Activated T-helper 2 cell treated with anti-CD3 and anti-CD28 coated beads, Interferon-gamma antibody, Interleukin-2, Interleukin-4, amounts not matched to agents 10 μg/mL and 5 μg/mL and 100 μg/mL, durations not matched to agents 14 hours and 24 hours and 36 hours (primary cell): ENCODE measurements at places on chromosomes 12 and 14.

GRCh38 chr12:28974166-28974565 is 174.9 kb upstream of the FAR2 start:
- no peak overlapping the region for H3K4me3 ChIP-seq
- H3K27me3 ChIP-seq = no peaks in the 10 kb centered on the region
- no peaks in the 10 kb centered on the region for H3K4me1 ChIP-seq
- DNase-seq = no peak

GRCh38 chr14:51448831-51449670 is 202.7 kb upstream of the FRMD6 start:
- H3K4me3 ChIP-seq = no peak overlapping the region
- no peak overlapping the region for H3K27ac ChIP-seq
- no peaks in the 10 kb centered on the region for H3K36me3 ChIP-seq
- DNase-seq = no peak
- no peaks in the 10 kb centered on the region for H3K27me3 ChIP-seq

DNA sequence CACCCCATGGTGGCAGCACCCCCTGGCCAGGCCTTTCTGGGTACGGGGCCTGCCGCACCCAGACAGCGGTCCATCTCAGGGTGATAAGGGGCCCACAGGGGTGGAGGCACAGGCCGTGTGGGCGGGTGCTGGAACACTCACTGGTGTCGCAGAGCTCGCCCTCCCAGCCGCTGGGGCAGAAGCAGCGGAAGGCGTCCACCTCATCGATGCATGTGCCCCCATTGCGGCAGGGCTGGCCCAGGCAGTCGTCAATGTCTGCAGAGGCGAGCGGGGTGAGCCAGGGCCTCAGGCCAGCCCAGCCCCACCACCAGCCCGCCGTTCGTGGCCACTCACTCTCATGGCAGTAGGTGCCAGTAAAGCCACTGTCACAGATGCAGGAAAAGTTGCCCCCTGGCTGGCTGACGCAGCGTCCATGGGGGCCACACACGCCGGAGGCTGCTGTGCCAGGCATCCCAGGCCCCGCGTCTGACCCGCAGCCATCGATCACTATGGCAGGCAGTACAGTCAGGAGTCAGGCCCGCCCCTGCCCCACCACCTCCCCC is 19.9 kb downstream of the JAG2 start:
- no peak for DNase-seq
- H3K4me1 ChIP-seq = no peaks in the 10 kb centered on the region
- no peaks in the 10 kb centered on the region for H3K27me3 ChIP-seq
- H3K4me3 ChIP-seq = no peak overlapping the region
- H3K36me3 ChIP-seq = no peaks in the 10 kb centered on the region

GRCh38 chr14:81516986-81517797 is 16.5 kb downstream of the SEL1L start:
- H3K36me3 ChIP-seq = peaks cover 69% of the 10 kb centered on the region
- no peaks in the 10 kb centered on the region for H3K27me3 ChIP-seq
- H3K4me1 ChIP-seq = peaks cover 15% of the 10 kb centered on the region
- no peak for DNase-seq

GRCh38 chr12:10018386-10018785 is 8.0 kb downstream of the CLEC12B start:
- no peak for DNase-seq
- peaks cover 6% of the 10 kb centered on the region for H3K4me1 ChIP-seq
- peaks cover 21% of the 10 kb centered on the region for H3K27me3 ChIP-seq
- H3K27ac ChIP-seq = no peak overlapping the region
- H3K36me3 ChIP-seq = no peaks in the 10 kb centered on the region
- no peak overlapping the region for H3K4me3 ChIP-seq

- no peaks in the 10 kb centered on the region for H3K36me3 ChIP-seq
- H3K27ac ChIP-seq = no peak overlapping the region
- no peaks in the 10 kb centered on the region for H3K4me1 ChIP-seq
- DNase-seq = no peak
- H3K27me3 ChIP-seq = peaks cover 3% of the 10 kb centered on the region
Measured at GRCh38 chr12:95181103-95181502, 36.2 kb downstream of the FGD6 start.

DNA sequence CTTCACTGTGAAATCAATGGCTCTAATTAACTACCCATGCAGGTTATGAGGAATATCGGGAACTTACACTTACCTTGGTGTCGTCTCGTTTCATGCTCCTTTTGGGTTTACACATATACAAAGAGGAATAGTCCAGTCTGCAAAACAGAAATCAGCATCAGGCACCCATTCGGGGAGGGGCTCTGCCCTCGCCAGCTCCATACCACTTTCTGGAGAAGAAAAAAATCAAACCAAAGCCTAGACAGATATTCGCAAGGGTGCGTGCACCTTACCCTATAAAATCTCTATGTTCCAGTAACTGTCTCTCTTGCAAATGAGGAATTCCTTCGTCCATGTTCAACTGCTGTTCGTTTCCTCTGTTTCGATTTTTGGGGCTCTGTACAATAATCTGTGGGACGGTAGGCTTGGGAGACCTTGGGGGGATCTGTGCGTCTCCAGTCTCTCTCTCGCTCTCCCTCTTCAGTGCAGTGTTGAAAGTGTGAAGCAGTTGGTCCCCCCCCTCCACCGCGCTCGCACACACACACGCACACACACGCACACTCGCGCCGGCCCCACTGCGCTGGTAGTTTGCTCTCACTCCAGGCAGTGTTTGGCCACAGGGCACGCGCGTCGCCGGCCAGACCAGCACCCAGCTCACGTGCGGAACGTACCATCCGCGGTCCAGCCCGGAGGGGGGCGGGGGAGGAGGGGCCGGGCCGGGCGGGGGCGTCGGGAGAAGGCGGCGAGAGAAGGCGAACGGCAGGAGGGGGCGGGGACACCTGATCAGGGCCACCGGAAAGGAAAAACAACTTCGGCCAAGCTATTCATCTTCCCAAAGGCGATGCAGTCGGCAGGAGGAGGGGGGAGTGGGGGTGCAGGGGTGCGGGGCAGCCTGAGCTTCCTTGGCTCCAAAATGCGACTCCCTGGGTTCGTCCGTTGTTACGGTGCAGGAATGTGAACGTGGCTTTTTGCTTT is at the start of gene BHLHE41:
Gene BHLHE41 (minus strand): TSS at position 592 of the 954 bp plus-strand sequence. CDS start 258 bp downstream, at position 334.
- no peaks in the 10 kb centered on the region for H3K36me3 ChIP-seq
- peak within 1 kb of the TSS; percentile 79 for H3K4me3 ChIP-seq
- peaks cover 26% of the 10 kb centered on the region for H3K4me1 ChIP-seq
- no peak for DNase-seq
- peaks cover 79% of the 10 kb centered on the region for H3K27me3 ChIP-seq
- H3K27ac ChIP-seq = no peak within 1 kb of the TSS

GRCh38 chr14:35299708-35300107 is 7.5 kb downstream of the PSMA6 start:
- H3K27ac ChIP-seq = peak overlapping the region; percentile 76
- H3K36me3 ChIP-seq = peaks cover 62% of the 10 kb centered on the region
- DNase-seq = no peak
- peaks cover 58% of the 10 kb centered on the region for H3K4me1 ChIP-seq

DNA sequence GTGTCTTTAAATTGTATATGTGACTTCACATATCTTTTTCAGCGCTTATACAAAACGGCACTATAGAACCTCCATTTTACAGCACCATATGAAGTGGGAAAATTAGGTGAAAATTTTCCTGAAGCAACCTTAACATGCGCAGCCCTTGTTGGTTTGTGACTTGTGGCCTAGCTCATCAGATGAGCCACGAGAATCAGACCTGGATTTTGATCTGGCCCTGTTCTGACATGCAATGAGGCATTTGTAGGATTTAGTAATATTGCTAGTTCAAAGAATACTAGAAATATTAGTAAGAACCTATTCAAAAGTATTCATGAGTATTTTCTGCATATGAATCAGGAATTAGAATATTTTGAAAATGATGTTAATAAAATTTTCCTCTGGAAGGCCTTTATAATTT is 2.9 kb downstream of the CDKN1B start:
- H3K4me3 ChIP-seq = peak overlapping the region; percentile 99
- no peak for DNase-seq
- H3K27ac ChIP-seq = peak overlapping the region; percentile 98
- peaks cover 36% of the 10 kb centered on the region for H3K4me1 ChIP-seq

DNA sequence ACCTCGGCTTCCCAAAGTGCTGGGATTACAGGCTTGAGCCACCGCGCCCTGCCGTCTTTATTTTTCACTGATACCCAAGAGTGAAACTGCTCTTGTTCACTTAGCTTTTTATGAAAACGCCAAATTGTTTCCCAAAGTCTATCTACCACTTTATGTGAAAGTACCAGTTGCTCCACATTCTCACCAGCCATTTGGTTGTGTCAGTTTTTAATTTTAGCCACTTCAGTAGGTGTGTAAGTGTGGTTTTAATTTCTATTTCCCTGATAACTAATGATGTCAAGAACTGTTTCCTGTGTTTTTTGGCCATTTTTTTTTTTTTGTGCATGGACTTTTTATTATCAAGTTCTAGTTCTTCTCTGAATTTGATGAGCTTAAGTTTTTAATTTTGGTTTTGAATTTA is 17.1 kb downstream of the CAND1 start:
- peaks cover 34% of the 10 kb centered on the region for H3K4me1 ChIP-seq
- no peak for DNase-seq
- peaks cover 74% of the 10 kb centered on the region for H3K36me3 ChIP-seq
- no peak overlapping the region for H3K4me3 ChIP-seq
- no peaks in the 10 kb centered on the region for H3K27me3 ChIP-seq

- no peaks in the 10 kb centered on the region for H3K36me3 ChIP-seq
- no peaks in the 10 kb centered on the region for H3K27me3 ChIP-seq
- peak overlapping the region; percentile 60 for H3K27ac ChIP-seq
- H3K4me1 ChIP-seq = peaks cover 38% of the 10 kb centered on the region
- DNase-seq = peak; percentile 15
Measured at GRCh38 chr12:92987846-92988621, 58.9 kb upstream of the EEA1 start.

DNA sequence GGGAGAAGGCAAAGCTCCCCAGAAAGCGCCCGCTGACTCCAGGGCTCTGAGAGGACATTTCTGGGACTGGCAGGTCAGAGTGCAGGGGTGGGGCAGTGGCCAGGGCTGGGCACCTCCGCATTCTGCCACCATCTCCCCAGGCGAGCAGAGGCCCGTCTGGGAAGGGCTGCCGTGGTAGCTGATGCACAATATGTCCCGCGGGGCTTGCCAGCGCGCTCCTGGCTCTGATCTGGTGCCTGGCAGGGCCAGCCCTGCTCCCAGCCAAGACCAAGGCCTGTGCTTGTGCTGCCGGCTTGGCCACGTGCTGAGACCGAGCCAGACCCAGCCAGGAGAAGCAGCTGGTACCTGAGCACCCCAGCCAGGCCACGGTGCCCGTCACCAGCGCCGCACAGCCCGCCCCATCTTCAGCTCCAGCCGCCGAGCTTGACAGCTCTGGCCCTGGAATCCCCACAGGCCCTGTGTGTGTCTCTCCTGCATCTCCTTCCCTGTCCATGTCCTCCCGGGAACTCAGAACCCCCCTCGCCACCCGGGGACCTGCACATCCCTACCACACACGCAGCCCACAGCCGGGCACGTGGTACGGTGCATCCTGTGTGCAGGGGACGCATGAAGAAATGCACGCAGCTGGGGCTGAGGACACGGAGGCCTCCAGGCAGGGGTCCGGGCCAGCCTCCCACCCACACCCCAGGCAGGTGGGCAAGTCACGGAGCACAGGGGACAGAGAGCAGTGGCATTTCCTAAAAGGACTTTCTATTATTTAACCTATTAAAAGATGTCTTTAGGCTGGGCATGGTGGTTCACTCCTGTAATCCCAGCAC is 68.6 kb upstream of the C14orf180 start:
- H3K27me3 ChIP-seq = no peaks in the 10 kb centered on the region
- no peaks in the 10 kb centered on the region for H3K36me3 ChIP-seq
- H3K4me1 ChIP-seq = no peaks in the 10 kb centered on the region

DNA sequence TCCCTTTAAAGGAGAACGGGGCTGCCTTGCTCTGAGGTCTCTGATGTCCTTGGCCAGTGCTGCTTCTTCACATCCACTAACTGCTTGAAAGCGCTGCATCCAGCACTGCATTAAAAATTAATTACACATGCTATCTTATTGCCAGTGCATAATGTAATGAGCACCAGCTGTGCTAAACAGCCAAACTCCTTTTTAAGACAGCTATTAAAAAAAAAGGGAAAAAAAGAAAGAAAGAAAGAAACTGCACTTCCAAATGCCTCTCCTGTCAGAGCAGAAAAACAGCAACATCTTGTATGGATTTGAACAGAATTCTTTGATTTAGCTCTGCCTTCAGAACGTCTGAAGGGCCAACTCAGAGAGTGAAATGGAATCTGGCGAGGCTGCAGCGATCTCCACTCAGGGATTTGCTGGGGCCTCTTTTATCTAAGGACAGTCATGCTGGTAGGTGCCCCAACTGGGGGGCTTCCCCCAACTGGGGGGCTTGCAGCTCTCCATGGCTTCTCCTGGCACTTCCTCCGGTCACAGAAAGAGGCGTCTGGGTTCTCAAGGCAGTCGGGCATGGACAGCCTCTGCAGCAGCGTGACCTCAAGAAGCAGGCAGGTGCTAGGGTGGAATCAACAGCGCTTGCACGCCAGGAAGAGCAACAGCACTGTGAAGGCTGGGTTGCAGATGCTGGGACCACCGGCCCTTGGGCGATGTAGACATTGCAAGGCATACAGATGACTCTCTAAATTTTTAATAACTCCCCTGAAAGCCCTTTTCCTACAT is 46.4 kb downstream of the BCL11B start:
- peaks cover 86% of the 10 kb centered on the region for H3K4me1 ChIP-seq
- H3K4me3 ChIP-seq = peak overlapping the region; percentile 27
- DNase-seq = no peak
- peak overlapping the region; percentile 93 for H3K27ac ChIP-seq

DNA sequence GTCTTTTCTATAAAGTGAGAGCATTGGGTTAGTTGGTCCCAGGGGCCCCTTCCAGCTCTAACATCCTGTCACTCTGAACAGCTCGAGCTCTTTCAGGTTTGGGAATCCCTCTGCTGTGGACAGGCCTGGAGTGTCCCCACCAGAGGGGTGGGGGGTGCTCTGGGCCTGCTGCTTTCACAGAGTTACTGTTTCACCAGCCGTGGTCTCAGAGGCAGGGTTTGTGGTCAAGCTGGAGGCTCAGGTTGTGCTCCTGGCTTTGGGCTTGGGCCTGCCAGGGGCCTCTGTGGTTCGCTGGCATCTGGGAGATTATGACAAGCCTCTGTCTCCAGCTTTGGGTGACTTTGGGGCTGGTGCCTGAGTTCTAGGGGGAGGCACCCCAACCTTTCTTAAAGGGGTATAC is 59.6 kb downstream of the FBXL14 start:
- H3K4me3 ChIP-seq = no peak overlapping the region
- H3K27ac ChIP-seq = no peak overlapping the region
- peaks cover 25% of the 10 kb centered on the region for H3K4me1 ChIP-seq
- no peak for DNase-seq
- H3K36me3 ChIP-seq = no peaks in the 10 kb centered on the region

DNA sequence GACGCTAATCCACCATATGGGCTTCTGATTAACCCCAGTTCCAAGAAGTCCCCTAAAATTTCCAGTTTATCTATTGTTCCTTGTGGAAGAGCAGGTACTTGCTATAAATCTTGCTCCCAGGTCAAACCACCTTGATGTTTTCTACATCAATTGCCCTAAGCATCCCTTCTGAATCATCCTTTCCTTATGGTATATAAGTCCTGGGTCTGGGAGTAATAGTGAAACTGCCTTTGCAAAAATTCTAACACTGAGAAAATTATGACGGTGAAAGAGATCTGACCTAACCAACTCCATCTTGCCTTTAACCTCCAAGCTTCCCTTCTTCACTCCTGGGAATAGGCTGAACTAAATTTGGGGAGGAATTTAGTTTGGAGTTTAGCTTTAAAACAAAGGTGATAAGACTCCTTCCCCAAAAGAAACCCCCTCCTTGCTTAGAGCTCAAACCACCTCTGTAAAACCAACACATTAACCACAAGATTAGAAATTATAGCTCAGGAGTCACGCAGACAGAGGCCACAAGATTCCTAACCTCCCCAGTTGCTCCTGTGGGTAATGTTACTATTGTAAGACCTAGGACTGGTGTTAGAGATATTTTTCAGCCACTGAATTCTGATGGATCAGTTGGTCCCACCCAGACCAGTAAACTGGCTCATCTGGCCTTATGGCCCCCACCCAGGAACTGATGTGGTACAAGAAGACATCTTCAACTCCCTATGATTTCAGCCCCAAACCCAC is 33.8 kb upstream of the DTX1 start:
- DNase-seq = no peak
- H3K27ac ChIP-seq = no peak overlapping the region
- peaks cover 6% of the 10 kb centered on the region for H3K27me3 ChIP-seq
- H3K36me3 ChIP-seq = no peaks in the 10 kb centered on the region
- H3K4me1 ChIP-seq = peaks cover 4% of the 10 kb centered on the region
